Stimulated activated CD8-positive, alpha-beta memory T cell treated with anti-CD3 and anti-CD28 coated beads, Interleukin-7, amount 100 ng/mL, for 48 hours (primary cell): ENCODE measurements at places on chromosomes 1 and 21.

DNA sequence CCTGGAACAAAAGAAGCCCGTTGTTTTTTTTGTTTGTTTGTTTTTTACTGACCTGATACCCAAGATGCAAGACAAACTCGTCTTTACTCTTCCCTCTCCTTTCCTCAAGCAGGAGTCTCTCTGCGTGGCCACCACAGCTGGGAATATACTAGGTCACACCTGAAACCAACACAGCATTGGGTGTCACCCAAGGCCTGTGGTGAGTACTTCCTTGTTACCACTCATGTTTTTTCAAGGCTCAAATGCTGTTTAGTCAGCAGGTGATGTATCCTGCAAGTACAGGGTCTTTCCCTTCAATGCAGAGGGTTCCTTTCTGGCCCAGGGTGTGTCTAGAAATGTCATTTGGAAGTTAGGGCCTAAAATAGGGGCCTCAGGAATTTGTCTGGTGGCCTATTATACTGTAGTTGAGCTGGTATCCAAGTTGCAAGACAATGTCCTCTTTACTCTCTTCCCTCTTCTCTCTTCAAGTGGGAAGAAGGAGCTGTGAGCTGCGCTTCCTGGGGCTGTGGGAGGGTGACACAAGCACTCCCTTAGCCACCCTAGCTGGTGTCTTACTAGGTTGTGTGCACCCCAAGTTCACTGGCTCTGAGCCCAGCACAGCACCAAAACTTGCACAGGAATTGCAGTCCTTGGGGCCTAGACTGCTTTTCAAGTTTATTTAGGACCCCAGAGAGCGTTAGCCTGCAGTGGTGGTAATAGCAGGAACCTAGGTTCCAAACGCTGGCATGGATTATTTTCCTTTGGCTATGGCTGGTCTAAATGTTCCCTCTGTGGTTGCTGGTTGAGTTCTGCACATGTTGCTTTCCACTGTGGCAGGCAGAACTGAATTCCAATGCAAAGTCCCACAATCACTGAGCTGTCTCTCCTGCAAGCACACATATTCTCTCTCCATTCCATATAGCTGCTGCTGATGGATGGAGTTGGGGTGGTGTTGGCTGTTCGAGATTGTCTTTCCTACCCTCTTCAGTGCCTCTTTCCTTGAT, 91.4 kb upstream of the LYPLAL1 start:
- DNase-seq: no peak

- DNase-seq: no peak
These were observed 84.2 kb downstream of the NDUFS5 start for GRCh38 chr1:39110325-39110851.

GRCh38 chr1:67317803-67318202, 10.1 kb downstream of the IL12RB2 start:
- no peak for DNase-seq

GRCh38 chr1:16010837-16011236, 6.8 kb downstream of the SRARP start:
- DNase-seq: no peak

DNA sequence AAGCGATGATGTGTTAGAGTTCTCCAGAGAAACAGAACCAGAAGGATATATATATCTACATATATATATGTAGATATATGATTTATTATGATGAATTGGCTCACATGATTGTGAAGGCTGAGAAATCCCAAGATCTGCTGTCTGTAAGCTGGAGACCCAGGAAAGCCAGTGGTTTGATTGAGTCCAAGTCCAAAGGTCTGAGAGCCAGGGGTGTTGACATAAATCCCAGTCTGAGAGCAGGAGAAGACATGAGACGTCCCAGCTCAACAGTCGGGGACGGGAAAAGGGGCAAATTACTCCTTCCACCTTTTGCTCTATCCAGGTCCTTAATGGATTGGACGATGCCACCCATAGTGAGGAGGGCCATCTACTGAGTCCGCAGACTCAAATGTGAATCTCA, 126.6 kb downstream of the PRDM2 start:
- DNase-seq: no peak
